Activated CD4-positive, alpha-beta T cell treated with anti-CD3 and anti-CD28 coated beads for 36 hours (primary cell): ENCODE measurements at places on chromosomes 7 and 10. TPM values are rescaled to one million over a fixed set of nuclear protein-coding genes. Genes with fewer than 3 reads are reported as not detected.

The KLF6 gene
- 107 TPM for total RNA-seq

DNA sequence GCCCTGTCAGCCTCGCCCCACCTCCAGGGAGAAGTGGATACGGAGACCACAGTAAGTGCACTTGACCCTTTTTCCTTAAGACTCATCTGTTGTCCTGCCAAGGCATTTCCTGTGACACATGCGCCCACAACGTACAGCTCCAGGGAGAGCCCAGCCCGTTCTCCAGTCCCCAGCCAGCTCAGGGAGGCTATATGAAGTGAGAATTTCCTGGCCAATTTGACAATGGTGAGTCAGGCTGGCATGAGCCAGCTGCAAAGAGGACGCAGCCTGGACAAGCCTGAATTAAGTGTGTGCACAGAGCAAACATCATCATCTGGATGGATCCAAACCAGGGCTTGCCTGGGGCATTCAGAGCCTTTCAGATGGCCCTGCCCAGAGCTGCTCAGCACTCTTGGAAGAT lies 244.8 kb downstream of the KCNMA1 start:
- no peak for DNase-seq
- H3K4me1 ChIP-seq, result no peaks in the 10 kb centered on the region
- H3K27me3 ChIP-seq, result no peaks in the 10 kb centered on the region
- H3K27ac ChIP-seq, result no peak overlapping the region

DNA sequence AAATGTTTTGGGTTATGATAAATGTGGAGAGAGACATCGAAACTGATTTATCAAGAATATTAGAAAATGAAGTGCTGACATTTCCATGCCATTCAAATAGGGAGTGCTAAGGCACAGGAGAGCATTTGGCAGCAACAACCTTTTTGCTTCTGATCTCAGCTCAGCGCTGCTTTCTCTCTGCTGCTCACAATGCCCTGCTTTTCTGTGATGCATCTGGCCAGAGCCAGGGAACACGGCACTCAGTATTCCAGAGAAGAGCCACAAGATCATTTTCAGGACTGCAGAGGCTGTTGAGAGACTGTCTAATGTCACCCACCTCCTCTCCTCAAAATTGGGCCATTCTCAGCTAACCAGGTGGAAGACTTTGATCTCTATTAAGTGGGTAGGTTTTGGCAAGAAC lies 28.1 kb downstream of the INSYN2A start:
- H3K4me1 ChIP-seq, result no peaks in the 10 kb centered on the region
- H3K4me3 ChIP-seq, result no peak overlapping the region
- H3K27ac ChIP-seq, result no peak overlapping the region
- no peaks in the 10 kb centered on the region for H3K27me3 ChIP-seq

The DYDC1 gene
- not detected for total RNA-seq

GRCh38 chr7:127536394-127536691 lies 49.1 kb downstream of the GCC1 start:
- H3K4me3 ChIP-seq, result no peak overlapping the region
- H3K27ac ChIP-seq, result no peak overlapping the region
- peaks cover 48% of the 10 kb centered on the region for H3K27me3 ChIP-seq
- no peaks in the 10 kb centered on the region for H3K4me1 ChIP-seq

DNA sequence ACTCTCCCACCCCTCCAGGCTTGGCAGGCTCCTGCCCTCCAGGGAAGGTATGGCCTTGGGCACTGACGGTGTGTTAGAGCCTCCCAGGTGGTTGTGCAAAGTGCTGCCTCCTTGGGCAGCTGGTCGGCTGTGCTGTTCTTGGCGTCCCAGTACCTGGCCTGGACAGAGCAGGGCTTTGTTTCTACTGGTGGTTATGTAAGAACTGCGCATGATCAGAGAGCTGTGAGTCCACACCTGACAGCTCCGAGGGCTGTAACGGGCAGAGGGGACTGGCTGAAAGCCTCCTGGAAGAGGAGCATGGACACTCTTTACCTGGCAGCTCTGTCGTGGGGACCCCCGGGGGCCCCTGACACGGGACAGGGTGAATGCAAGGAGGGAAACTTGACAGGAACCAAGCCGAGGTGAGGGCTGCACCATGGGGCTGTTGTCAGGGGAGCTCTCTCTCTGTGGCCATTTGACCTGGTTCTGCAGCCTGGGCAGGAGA lies 3.1 kb upstream of the SFRP5 start:
- H3K36me3 ChIP-seq, result no peaks in the 10 kb centered on the region
- no peak for DNase-seq
- H3K4me3 ChIP-seq, result no peak overlapping the region
- H3K27ac ChIP-seq, result no peak overlapping the region

- H3K36me3 ChIP-seq, result peaks cover 14% of the 10 kb centered on the region
- DNase-seq, result peak; percentile 49
- H3K4me3 ChIP-seq, result peak overlapping the region; percentile 91
- peak overlapping the region; percentile 98 for H3K27ac ChIP-seq
- no peaks in the 10 kb centered on the region for H3K27me3 ChIP-seq
- H3K4me1 ChIP-seq, result peaks cover 41% of the 10 kb centered on the region
These were observed 1.2 kb downstream of the FOXK1 start for GRCh38 chr7:4683043-4683883.

DNA sequence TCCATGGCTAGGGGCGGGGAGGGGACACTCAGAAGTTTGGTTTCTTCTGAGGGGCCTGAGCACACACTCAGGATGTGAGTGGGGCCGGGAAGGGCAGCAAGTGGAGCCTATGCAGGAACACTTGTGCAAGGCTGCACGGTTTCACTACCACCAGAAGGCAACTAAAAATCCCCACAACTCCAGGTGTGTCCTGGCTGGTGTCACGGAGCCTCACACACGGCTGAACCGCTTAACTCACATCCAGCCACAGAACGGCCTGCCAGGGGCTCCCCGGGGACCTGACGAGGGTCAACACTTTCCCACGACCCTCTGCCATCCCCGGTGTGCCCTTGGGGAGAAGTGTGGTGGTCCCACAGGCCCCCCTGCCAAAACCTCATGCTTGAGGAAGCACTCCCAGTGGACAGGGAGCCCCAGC lies 173.9 kb downstream of the ELFN1 start:
- no peaks in the 10 kb centered on the region for H3K27me3 ChIP-seq
- peaks cover 8% of the 10 kb centered on the region for H3K36me3 ChIP-seq
- no peaks in the 10 kb centered on the region for H3K4me1 ChIP-seq
- no peak for DNase-seq
- H3K4me3 ChIP-seq, result no peak overlapping the region
- H3K27ac ChIP-seq, result no peak overlapping the region

DNA sequence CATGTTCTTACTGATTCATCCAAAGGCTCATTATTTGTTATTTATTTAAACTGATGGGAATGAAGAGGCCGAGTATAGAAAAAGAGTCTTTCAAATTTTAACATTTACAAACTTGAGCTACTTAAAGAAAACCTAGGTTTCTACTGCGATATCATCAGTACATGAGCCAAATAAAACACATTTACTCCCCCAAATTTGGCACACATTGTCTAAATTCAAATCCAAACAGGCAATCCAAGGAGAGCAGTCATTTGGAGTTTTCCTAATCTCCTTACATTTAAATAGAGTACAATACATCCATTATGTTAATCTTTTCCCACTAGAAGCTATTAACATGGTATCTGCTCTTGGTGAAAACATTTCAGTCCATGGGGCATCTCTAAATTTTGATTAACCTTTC lies 2.2 kb downstream of the NMT2 start:
- H3K4me3 ChIP-seq, result peak overlapping the region; percentile 82
- DNase-seq, result no peak
- H3K4me1 ChIP-seq, result peaks cover 59% of the 10 kb centered on the region
- H3K27me3 ChIP-seq, result no peaks in the 10 kb centered on the region
- peaks cover 3% of the 10 kb centered on the region for H3K36me3 ChIP-seq
- H3K27ac ChIP-seq, result no peak overlapping the region

DNA sequence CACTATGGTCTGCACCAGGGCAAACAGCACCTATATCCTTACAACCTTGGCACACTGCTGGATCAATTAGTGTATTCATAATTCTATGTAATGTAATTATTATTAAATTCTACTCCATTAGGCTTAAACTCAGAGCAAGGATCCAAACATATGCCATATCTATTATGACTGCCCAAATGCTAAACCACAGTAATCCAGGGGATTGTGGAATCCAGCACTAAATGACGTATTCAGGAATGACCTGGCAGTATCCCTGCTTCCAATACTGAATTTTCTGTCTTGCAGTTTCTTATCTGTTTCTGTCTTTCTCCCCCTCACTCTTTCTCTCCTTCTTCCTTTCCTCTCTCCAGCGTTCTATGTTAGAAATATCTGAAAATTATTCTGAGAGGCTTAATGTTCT lies 16.5 kb upstream of the UBE2D1 start:
- H3K27ac ChIP-seq, result no peak overlapping the region
- no peak overlapping the region for H3K4me3 ChIP-seq
- peaks cover 8% of the 10 kb centered on the region for H3K4me1 ChIP-seq
- no peak for DNase-seq
- H3K27me3 ChIP-seq, result peaks cover 3% of the 10 kb centered on the region
- no peaks in the 10 kb centered on the region for H3K36me3 ChIP-seq

DNA sequence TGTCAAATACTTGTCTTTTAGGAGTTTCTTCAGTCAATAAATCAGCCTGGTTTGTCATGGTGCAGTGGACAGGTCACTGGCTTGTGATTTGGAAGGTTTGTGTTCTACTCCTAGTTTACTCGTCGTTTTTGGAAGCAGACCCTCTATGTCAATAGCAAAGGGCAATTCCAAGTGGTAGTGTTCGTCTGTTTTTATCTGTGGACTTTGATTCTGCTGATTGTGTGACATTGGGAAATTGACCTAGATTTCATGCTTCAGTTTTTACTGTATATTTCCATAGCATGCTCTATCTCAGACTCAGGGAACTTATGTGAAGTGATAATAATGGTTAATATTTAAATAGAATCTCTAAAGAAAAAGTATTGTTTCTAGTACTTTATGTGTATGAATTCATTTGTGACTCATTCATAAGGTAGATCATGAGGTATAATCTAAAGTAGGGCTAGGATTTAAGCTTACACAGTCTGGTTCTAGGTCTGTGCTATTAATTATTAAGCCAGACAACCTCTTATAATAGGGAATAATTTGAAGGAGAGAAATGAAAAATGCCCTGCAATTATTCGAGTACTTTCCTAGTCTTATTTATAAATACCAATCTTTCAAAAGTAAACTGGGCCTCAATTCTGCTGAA lies 198.1 kb downstream of the REEP3 start:
- H3K27me3 ChIP-seq, result peaks cover 7% of the 10 kb centered on the region
- no peaks in the 10 kb centered on the region for H3K36me3 ChIP-seq
- H3K27ac ChIP-seq, result no peak overlapping the region
- H3K4me3 ChIP-seq, result no peak overlapping the region
- H3K4me1 ChIP-seq, result peaks cover 7% of the 10 kb centered on the region
- DNase-seq, result no peak

- no peak overlapping the region for H3K4me3 ChIP-seq
- no peak for DNase-seq
- no peak overlapping the region for H3K27ac ChIP-seq
- peaks cover 37% of the 10 kb centered on the region for H3K27me3 ChIP-seq
- H3K4me1 ChIP-seq, result no peaks in the 10 kb centered on the region
These were observed 92.4 kb downstream of the MICALL2 start for GRCh38 chr7:1366801-1367405.

- H3K27me3 ChIP-seq, result no peaks in the 10 kb centered on the region
- H3K27ac ChIP-seq, result no peak overlapping the region
- no peak for DNase-seq
- H3K36me3 ChIP-seq, result no peaks in the 10 kb centered on the region
These were observed 119.1 kb downstream of the HIP1 start for GRCh38 chr7:75619636-75620035.

GRCh38 chr10:83945982-83946718 lies 193.2 kb upstream of the GHITM start:
- no peak for DNase-seq
- no peak overlapping the region for H3K4me3 ChIP-seq
- peaks cover 10% of the 10 kb centered on the region for H3K27me3 ChIP-seq
- H3K36me3 ChIP-seq, result no peaks in the 10 kb centered on the region

The VPS37D gene
- 0.35 TPM for total RNA-seq

DNA sequence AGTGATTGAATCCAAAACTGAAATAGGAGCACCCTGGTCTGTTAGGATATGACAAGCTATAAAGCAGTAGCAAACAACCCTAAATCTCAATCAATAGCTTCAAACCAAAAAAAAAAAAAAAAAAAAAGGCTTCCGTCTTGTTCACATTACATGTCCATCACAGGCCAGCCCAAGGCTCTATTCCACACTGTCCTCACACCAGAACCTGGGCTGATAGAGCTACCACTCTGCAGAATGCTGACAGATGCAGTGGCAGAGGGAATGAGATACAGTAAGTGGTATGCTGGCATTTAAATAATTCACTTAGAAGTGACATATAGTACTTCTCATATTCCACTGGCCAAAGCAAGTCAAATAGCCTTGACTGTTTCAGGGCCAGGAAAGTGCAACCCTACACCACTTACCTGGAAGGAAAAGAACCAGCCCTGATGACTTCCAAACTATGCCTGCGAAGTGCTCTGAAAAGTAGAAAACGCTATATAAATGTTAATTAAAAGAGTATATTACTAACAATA lies 5.8 kb downstream of the CDCA7L start:
- peak overlapping the region; percentile 53 for H3K4me3 ChIP-seq
- peaks cover 70% of the 10 kb centered on the region for H3K4me1 ChIP-seq
- H3K36me3 ChIP-seq, result peaks cover 42% of the 10 kb centered on the region
- H3K27ac ChIP-seq, result peak overlapping the region; percentile 92
- no peak for DNase-seq

The ATAD1 gene
- total RNA-seq, result 34.2 TPM

DNA sequence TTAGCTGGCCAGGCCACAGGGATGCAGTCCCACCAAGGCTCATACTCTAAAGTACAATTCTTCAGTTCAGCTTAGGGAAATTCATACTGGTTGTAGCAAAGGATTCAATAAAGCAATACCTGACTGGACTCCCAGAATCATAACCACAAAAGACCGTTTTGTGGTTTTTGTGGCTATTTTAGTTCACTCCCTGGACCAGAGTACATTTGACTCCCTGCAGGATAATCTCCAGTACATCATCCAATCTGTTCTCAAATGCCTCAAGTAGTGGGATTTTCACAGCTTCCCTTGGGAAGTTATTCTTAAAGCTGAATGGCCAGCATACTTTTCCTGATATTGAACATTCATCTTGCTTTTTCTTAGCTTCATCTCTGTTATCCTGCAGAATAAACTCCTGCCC lies 29.3 kb upstream of the YAE1 start:
- no peaks in the 10 kb centered on the region for H3K4me1 ChIP-seq
- DNase-seq, result no peak
- H3K4me3 ChIP-seq, result no peak overlapping the region
- H3K27ac ChIP-seq, result no peak overlapping the region
- no peaks in the 10 kb centered on the region for H3K36me3 ChIP-seq

- no peak for DNase-seq
- no peak overlapping the region for H3K4me3 ChIP-seq
- H3K27ac ChIP-seq, result no peak overlapping the region
- H3K36me3 ChIP-seq, result no peaks in the 10 kb centered on the region
- no peaks in the 10 kb centered on the region for H3K4me1 ChIP-seq
- no peaks in the 10 kb centered on the region for H3K27me3 ChIP-seq
These were observed 130.0 kb upstream of the BTBD16 start for GRCh38 chr10:122140941-122141623.

The DBF4 gene
- total RNA-seq, result 86.4 TPM

The CRYGN gene
- not detected for total RNA-seq
